GM23248 (cell line): ENCODE measurements at places on chromosomes 2 and 18.

GRCh38 chr2:60707750-60708371 lies 48.2 kb upstream of the PAPOLG start:
- peak; percentile 70 for DNase-seq

- DNase-seq: no peak
Observed at GRCh38 chr2:231433990-231434389, 30.3 kb downstream of the NCL start.

DNA sequence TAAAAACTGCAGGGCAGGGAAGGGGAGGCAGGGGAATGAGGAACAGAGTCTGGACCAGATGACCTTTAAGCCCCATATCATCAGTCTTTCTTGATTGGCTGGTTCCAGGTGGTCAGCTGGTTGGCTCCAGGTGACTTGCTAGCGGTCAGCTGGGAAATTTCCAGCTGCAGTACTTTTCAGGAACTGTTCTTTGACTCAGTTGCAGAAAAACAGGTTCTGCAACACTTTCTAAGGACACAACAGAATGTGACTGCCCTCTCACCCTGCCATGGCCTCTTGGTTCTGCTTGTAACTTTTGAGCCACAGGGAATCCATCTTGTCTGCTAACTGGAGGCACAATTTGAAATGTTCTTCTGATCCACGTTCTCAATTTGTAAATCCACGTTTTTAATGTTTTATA lies 278.3 kb upstream of the LRATD1 start:
- no peak for DNase-seq

GRCh38 chr2:231531466-231531865 lies 1.2 kb upstream of the NMUR1 start:
- no peak for DNase-seq

DNA sequence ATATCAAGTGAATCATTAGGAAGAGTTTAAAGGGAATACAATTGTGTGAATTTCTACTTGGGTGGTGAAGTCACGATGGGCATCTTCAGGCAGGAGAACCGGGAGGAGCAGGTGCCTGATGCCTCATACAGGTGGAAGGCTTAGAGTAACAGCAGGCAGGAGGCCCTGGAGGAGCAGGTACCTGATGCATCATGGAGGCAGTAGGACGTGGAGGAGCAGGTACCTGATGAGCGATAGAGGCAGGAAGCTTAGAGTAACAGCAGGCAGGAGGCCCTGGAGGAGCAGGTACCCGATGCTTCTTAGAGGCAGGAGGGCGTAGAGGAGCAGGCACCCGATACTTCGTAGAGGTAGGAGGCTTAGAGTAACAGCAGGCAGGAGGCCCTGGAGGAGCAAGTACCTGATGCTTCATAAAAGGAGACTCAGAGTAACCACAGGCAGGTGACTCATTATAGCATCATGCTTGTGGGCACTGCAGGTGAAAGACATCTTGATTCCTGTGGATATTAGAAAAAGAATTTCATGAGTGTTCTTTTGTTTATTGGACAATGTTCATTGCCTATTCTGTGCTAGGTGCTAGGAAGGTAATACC lies 133.9 kb downstream of the ATP9B start:
- peak; percentile 36 for DNase-seq

DNA sequence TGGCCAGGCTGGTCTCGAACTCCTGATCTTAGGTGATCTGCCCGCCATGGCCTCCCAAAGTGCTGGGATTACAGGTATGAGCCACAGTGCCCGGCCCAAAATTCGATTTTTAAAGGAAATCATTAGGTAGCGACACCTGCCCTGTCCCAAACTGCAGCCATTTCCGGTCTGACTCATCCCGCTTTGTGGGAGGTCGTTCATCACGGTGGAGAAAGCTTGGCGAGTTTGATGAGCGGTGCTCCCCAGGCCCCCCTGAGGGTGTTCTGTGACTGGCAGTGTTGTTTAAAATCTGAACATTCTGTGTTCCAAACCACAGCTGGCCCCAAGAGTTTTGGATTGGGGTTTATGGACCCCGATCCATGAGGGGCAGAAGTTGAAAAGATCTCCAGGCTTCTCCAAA lies 53.0 kb upstream of the GLI2 start:
- DNase-seq: no peak

DNA sequence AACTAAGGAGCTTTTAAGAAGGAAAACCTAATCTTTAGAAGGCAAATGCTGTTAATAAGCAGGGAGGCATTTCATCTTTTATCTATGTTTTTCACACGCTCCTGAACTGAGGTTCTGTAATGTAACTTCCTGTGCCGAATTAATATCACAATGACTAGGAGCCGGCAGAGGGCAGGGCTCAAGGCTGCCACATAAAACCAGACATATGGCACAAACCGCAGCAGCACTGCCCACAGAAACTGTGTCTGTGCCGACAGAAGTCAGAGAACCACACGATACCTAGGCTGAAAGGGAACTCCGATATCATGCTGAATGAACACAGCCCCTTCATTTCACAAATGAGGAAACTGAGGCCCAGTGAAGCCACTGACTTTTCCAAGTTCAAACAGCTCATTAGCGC lies 112.1 kb downstream of the EIPR1 start:
- DNase-seq: no peak

- DNase-seq: no peak
Observed at GRCh38 chr2:6986912-6987361, 69.7 kb downstream of the RNF144A start.

DNA sequence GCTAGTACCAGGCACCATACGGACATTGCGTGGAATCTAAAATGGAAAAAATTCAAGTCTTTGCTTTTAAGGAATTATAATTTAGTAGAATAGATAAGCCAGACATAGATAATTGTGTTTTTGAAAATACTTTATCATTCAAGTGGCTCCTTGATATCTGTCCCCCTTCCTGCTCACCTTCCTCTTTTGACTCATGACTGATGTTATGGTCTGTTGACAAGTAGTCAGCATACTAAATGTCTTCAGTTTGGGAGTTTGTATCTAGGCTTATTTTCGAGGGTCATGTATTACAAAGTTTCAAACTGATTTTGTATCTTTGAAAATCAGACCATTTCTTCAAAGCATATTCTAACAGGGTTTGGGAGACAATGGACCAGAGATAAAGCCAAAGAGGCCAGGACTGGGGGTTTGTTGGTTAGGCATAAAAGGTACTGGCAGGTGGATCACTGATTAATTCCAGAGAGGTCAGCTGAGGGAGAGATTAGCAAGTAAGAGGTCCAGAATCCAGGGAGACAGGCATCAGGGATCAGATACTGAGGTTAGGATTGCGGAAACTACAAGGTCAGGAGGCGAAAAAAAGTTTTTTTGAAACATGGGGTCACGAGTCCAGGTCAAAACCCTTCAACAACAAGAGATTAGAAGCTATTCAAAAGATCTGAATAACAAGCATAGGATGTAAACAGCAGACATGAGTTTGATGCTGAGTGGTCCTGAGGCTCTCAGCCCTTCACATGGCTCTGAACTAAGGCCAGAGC lies 31.5 kb upstream of the KLHL14 start:
- no peak for DNase-seq

DNA sequence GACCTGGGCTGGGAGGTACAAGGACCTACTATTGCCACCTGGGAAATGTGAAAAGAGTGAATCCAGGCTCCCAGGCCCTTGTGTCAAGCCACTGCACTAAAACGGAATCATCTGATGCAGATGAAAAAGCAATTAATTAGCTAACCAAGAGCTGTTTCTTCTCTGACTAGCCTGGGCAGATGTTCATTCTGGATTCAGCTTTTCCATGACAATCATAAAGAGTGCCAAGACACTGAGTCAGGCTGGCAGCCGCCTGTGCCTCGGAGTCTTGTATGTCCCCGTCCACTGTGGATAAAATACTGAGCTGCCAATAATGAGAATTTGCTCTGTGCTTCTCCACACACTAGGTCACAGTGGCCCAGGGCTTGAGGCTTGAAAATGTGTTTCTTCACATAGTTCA lies 21.7 kb upstream of the LCLAT1 start:
- peak; percentile 94 for DNase-seq

GRCh38 chr2:226483745-226484619 lies 315.6 kb downstream of the IRS1 start:
- DNase-seq: peak; percentile 51

DNA sequence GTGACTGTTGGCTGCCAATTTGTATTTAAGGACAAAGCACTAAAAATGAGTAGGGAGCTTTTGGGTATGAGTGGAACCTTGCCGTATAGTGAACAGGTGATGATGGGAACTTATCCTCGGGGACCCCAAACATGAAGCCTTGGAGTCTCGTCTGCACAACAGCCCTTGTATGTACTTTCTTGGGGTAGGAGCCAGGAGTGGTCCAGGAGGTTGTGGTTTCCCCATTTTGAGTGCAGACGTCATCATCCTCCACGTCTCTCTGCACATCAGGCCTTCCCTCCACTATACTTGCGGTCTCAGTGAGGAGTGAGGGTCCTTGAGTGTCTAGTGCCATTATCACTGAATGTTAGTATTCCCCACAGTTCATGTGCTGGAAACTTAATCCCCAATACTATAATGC lies 101.5 kb upstream of the HS6ST1 start:
- no peak for DNase-seq

DNA sequence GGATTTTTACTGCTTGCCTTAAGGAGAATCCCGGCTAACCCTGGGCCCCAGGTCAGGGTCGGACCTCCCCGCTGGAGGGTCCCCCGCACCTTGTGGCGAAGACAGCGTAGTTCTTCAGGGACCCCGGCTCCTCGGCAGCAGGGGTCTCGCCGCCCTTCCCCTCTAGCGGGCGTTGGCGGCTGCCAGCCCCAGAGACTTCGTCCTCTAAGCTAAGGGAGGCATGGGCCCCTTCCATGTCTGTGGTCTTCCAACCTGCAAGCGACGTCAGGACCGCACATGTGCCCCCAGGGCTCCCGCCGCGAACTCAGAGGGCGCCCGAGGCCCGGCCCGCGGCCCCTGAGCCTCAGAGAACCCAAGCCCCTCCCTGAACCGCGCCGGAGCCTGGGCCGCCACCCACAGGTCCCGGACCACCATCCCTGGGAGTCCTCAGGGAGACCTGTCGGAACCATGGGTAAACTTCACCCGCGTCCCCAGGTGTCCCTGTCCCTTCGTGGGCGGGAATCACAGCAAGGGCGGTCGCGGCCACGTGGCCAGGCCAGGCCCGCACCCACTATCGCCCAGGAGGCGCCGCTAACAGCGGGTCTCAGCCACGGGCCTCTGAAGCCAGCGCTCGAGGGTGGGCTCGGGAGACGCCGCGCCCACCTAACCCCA lies 562 bp downstream of the ANKMY1 start:
- peak; percentile 53 for DNase-seq

- DNase-seq: no peak
Observed at GRCh38 chr18:63730773-63731172, 28.0 kb downstream of the SERPINB11 start.

GRCh38 chr2:183807870-183808269 lies 683.6 kb downstream of the NUP35 start:
- no peak for DNase-seq

DNA sequence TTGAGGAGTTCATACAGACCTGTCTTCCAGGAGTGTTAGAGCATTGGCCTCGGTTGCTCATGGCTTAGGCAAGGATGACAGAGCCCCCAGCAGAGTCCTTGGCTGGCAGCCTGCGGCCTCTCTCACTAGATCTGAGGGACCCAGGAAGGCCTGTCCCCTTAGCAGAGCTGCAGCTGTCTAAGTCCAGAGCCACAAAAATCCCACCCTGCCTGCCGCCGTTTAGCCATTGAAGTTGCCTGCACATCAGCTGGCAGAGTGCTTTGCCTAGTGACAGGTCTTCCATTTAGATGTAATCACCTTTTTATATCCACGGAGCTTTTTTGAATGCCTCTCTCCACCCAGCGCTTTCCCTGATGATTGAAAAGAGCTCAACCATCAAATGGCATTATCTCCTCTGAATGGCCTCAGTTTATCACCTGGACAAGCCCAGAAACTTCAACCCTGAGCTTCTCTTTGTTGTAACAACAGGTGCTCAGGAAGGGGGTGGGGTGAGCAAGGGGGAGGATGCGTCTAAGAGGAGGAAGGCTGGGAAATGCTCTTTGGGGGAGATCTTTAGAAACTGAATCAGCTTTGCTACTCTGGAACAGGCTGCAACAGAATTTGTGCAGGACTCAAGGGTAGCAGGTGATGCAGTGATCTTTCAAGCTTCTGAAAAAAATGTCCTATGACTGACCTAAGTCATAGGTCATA lies 71.9 kb downstream of the TNP1 start:
- no peak for DNase-seq

DNA sequence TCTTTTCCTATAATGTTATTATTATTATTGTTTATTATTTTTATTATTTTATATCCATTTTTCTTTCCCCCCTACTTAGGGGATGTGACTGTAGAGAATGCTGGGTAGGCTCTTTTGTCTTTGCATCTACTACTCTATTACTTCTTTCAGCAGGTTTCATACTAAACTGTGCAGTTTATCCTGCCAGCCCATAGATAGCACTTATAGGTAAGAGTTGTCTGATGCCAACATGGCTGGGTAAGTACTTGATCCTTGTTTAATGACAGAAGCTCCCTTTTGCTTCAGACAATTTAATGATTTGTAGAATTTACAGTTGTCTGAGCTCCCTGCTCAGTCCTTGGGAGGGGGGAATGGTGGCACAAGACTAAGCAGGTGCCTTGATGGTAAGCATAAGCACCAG lies 262.9 kb upstream of the CDH2 start:
- peak; percentile 68 for DNase-seq

DNA sequence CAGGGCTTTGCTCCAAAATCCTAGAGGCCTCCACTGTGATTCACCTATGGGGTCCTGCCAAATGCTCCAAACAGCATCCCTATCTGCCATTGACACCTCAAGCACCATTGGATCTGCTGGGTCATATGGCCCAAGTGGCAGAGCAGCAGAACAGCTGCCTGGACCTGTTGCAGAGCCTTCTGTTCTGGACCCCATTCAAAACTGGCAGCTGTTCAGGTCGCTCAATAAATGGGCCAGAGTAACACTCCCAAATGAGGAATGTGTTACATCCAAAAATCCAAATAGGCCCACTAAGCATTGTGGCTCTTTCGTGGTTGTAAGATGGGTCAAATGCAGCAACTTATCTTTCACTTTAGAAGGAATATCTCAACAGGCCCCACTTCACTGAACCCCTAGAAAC lies 783.6 kb downstream of the DCDC2C start:
- DNase-seq: no peak

DNA sequence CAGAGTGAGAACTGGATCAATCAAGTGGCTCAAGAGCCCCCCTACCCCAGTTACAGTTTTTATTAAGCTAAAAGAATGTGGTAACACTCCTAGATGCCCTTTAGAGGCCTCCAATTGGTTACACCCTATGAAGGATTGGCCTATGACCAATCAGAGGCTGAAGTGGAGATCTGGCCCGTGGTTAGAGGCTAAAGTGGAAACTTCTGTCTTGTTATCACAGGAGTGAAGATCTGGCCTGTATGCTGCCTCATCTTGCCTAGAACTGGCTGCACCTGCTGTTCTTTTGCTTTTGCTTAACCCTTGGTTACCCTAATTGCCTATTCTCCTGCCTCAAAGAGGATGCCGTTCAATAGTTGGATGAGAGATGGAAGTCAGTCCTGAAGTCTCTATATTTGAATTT lies 100.1 kb upstream of the MAP2 start:
- DNase-seq: no peak

GRCh38 chr2:99348173-99348572 lies 11.0 kb downstream of the EIF5B start:
- DNase-seq: no peak

- DNase-seq: peak; percentile 57
Observed at GRCh38 chr2:40363631-40364030, 88.3 kb downstream of the SLC8A1 start.
